ENCODE measurements at places on chromosomes 3 and 15.

DNA sequence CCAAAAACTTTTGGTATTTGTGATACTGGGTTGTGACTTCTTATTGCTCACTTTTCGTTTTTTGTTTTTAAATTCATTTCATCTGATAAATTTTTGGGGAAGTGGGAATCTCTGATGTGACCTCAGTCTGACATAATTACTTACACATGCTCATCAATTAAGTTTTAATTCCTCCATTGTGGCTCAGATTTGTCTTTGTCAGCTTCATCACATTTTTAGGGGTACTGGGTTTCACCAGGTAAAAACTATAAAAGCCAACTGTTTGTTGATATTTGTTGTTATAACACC lies 425.3 kb upstream of the TGFBR2 start:
- no peak for DNase-seq

GRCh38 chr3:64083575-64083974 lies 60.3 kb upstream of the PSMD6 start:
- DNase-seq: no peak

DNA sequence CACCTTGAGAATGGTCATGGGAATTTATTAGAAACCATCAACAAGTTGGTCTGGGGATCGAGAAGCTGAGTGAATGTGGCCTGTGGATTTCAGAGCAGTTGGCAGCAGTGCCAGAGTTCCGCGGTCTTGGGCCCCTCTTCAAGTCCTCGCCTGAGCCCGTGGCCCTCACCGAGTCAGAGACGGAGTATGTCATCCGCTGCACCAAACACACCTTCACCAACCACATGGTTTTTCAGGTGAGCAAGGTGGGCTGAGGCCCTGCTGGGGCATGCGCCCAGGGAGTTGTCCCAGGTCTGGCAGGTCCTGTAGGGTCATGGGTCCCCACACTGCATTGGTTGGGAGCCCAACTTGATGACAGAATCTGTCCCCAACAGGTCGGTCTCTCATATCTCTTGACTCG lies 7.0 kb upstream of the HMCES start:
- DNase-seq: no peak

GRCh38 chr3:106114848-106115247 lies 246.0 kb upstream of the CBLB start:
- no peak for DNase-seq

GRCh38 chr3:49916686-49917085 lies 12.9 kb downstream of the MON1A start:
- no peak for DNase-seq

DNA sequence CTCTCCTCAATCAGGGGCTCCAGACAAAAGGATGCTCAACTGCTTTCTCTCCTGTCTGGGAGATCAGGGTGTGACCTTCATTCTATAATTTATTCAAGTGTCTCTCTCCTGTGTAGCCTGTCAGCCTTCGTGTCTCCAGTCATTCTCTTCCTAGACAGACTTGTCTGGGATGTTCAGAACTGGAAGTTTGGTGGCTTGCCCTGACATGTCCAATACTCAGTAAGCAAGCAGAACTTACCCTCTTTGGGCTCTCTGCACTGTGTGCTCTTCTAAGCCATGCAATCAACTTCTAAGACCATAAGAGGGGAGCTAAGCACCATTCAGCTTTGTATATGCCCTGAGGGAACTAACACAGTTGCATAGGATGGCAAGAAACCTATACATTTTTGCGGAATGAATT lies 14.1 kb downstream of the ACKR2 start:
- DNase-seq: no peak

- no peak for DNase-seq
Measured at GRCh38 chr3:190443257-190443656, 6.4 kb downstream of the TMEM207 start.

GRCh38 chr3:46585799-46586693 lies 19.9 kb upstream of the LRRC2 start:
- no peak for DNase-seq

DNA sequence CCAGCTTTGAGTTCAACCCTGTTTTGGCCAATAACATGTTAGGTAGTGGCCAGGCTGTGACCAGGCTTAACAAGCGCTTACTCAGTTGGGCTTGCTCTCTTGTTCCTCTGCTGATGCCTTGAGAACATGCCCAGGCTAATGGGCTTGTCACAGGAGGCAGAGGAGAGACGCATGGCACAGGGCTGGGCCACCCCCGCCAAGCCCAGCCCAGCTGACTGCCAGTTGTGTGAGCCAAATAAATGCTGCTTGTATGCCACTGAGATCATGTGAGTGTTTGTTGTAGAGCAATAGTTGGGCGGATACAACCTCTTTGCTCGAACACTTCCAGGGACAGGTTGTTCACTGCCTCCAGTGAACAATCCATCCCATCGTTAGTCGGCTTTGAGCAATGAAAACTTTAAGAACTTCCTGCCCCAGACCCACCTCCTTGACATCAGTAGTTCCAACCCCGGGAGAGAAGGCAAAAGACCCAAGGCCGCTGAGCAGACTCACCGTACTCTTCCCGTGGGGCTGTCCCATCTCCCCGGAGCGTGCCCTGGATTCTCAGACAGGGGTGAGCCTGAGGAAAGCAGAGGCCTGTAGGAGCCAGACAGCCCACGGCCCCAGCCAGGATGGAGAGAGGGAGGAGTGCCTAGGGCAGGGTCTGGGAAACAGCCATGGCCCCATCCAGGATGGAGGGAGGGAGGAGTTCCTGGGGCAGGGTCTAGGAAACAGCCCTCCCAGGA lies 4.1 kb downstream of the PLA2G4F start:
- no peak for DNase-seq

- DNase-seq: no peak
Measured at GRCh38 chr15:63362885-63363284, 18.8 kb downstream of the CA12 start.

GRCh38 chr3:197795200-197795599 lies 4.1 kb downstream of the LRCH3 start:
- DNase-seq: no peak

DNA sequence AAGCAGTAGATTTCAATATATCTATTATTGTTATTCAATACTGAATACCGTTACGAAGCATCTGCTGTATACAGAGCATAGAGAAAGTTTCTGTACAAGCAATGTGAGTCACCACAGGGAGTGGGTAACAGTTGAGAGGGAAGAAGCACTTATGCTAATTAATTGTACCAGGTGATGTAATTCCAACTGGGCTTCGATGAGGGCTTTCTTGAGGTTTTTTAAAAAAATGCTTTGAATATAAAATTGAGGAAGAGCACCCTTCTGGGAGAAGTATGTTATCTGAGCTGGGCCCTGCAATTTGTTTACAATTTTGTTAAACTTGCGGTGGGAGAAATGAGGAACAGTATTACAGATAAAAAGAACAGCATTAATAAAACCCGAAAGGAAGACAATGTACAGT lies 197.9 kb downstream of the TPRG1 start:
- DNase-seq: no peak

DNA sequence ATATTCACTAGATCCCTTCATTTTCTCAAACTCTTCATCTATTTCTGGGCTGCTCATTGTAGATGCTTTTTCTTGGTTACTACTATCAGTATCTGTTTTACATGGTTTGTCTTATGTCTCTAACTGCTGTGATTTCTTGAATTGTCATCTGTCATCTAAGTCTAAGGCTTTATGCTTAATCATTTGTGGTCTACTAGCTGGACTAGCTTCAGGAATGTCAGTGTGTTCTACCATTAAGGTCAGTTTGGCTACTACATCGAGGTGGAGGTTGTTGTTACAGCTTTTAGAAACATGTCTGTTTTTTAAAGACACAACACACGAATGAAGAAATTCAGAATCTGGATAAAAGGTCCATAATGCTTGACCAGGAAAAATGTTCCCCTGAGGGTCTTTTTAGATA lies 82.2 kb downstream of the ABI3BP start:
- no peak for DNase-seq

DNA sequence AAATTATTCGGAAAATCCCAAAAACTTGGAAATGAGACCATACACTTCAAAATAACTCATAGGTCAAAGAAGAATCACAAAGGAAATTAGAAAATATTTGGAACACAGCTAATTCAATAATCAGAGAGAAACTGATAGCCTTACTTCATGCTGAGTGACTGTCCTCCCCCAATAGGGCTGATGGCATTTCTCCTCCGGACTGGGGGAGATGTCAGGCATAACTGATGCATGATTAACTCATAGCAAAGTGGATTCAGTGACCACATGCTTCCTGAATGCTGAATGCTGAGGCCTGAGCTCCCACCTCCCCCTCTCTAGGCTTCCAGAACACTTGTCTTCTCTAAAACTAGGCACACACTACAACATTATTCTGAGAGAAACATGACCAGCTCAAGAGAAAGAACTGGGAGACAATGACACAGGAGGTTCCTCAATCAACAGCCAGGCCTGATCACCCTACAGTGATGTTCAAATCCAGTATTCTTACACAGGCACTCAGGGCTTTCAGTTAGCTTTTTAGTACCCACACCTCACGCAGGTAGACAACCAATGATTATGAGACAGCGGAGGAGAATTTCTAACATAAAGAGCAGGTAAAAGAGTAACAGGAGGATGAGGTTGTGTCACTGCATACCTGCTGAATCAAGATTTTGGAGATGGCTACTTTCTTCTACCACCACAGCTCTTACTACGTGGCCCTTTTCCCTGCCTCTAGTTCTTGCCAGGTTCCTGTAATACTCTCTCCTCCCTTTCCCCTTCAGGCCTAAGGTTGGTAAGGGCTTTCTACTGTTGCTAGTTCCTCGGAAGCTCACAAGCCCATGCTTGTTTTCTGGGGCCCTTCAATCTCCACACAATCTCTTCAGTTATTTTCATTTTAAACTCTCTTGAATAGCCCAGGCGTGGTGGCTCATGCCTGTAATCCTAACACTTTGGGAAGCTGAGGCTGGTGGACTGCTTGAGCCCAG lies 96.1 kb downstream of the FMN1 start:
- peak; percentile 76 for DNase-seq

GRCh38 chr3:33577173-33577572 lies 137.0 kb upstream of the UBP1 start:
- DNase-seq: no peak

- no peak for DNase-seq
Measured at GRCh38 chr3:98333989-98334606, 19.6 kb upstream of the OR5K4 start.

DNA sequence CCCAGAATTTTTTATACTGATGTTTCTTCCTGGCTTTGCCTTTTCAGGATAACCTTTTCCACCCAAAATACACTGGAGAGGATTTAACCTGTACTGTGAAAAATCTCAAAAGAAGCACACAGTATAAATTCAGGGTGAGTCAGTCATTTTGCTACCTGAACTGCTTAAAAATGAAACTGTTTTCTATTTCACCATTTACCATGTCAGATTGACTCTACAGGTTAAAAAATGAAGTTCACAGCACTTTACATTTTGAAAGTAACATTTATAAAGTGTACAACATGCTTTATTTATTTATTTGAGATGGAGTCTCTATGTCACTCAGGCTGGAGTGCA lies 115.2 kb downstream of the GHSR start:
- no peak for DNase-seq

DNA sequence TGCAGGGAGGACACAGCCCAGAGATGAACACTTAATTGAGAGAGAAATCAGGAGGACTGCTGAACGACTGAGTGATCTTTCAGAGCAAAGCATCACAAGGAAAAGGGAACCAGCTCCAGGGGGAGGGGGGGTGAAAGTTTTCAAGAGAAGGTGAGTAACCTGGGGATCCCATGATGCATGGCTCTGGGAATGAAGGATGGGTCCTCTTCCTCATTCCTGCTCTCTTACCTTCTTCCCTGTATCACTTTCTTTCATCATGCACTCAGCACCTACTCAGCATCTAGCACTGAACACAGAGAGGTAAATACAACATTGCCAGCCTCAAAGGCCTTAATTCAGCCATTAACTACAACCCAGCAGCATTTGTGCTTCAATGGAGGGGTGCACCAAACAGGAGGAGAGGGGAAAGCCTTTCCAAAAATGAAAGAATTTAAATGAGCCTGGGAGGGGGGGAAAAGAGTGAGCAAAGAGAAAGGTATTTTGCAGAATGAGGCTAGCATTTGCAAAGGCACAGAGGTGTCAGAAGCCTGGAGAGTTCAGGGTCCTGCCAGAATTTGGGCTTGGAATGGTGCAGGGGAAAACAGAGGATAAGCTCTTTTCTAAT lies 427.4 kb downstream of the FOXP1 start:
- DNase-seq: no peak

GRCh38 chr3:31659246-31659645 lies 126.5 kb downstream of the STT3B start:
- no peak for DNase-seq

GRCh38 chr3:72951259-72951722 lies 45.3 kb upstream of the PPP4R2 start:
- no peak for DNase-seq

GRCh38 chr15:83565138-83565537 lies 88.8 kb upstream of the ADAMTSL3 start:
- no peak for DNase-seq

GRCh38 chr3:184808021-184808420 lies 3.9 kb upstream of the VPS8 start:
- DNase-seq: no peak

GRCh38 chr15:69819371-69819770 lies 278.3 kb downstream of the TLE3 start:
- no peak for DNase-seq

DNA sequence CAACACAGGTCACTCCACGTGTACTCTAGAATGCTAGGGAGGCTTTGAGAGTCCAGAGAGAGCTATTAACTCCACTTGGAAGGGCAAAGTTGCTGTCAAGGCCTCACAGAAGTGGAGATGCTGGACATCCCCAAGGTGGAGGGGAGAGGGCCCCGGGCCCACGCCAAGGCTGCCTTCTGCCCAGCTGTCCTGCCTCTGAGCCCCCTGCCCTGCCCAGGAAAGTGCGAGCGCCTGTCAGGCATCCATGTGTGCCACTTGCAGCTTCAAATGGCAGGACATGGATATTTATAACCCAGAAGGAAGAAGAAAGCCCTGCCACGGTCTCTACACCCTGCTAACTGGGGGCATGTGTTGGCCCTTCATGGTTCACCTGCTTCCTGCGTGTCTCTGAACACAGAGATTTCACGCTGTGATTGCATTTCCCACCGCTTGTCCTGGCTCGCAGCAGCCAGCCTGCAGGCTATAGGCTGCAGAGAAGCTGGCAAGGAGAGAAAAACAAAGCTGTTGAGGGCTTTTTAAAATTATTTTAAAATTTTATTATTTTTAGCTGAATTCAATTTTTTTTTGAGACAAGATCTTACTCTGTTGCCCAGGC lies 17.0 kb downstream of the ANKDD1A start:
- no peak for DNase-seq

DNA sequence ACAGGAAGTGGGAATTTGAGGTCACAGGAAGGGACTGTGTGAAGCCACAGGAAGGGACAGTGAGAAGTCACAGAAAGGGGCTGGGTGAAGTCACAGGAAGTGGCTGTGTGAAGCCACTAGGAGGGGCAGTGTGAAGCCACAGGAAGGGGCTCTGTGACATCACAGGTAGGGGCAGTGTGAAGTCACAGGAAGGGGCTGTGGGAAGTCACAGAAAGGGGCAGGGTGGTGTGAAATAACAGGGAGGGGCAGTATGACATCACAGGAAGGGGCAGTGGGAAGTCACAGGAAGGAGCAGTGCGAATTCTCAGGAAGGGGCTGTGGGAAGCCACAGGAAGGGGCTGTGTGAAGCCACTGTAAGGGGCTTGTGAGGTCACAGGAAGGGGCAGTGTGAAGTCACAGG lies 35.8 kb downstream of the GASK1A start:
- DNase-seq: no peak

Data from non-pigmented ciliary epithelial cell (primary cell).